GM04503 (cell line): ENCODE measurements at places on chromosomes 5 and 9.

DNA sequence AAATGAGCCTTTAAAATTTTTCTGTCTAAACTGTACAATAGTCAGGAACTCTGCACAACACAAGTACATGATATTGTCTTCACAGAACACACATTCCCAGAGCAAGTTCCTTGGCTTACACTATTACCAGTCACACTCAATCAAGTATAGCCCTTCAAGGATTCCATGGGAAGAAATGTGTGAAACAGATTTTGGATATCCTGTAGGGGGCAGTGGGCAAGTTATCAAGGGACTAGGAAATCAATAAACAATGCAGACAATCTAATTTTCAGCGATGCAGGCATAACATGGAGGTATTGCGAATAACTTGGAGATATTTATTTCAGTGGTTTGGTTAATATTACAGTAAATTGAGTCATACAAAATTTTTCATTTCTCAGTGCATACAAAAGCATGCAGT, 1171.5 kb upstream of the NUDT12 start:
- DNase-seq, result no peak

DNA sequence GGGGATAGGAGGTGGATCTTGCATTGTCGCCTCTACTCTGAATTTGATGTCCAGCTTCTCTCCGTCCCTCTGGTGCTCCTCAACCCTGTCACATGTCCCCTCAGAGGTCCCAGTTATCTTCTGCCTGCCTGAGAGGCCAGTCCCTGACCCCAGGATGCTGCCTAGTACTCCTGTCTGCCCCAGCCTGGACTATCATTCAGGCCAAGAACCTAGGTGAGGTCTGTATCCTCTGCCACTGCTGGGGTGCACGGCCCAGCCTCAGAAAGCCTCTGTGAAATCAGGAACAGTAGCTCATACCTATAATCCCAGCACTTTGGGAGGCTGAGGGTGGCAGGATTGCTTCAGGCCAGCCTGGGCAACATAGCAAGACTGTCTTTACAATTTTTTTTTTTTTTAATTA, 8.6 kb downstream of the SPINK4 start:
- DNase-seq, result no peak

GRCh38 chr5:7876867-7877266, 7.9 kb downstream of the MTRR start:
- peak; percentile 32 for DNase-seq

DNA sequence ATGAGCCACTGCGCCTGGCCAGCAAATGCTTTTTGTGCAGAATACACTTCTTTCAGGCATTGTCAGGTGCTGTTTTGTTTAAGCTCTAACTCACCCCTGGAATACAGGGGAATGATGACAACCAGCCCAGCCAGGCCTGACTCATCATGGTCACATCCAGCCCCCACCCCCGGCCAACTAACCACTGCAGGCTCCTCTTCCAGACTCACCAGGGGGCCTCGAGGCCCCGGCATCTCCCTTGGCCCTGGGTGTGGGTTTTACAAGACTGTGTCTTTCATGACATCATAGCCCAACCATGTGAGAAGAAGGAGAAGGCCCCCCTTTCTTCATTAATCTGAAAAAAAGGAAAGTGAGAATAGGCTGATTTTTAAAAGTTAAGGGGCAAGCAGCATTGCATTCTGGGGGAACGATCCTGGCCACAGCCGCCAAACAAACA, 35.5 kb downstream of the OLFML2A start:
- peak; percentile 64 for DNase-seq

GRCh38 chr5:88808153-88808552, 74.8 kb downstream of the MEF2C start:
- DNase-seq, result no peak

DNA sequence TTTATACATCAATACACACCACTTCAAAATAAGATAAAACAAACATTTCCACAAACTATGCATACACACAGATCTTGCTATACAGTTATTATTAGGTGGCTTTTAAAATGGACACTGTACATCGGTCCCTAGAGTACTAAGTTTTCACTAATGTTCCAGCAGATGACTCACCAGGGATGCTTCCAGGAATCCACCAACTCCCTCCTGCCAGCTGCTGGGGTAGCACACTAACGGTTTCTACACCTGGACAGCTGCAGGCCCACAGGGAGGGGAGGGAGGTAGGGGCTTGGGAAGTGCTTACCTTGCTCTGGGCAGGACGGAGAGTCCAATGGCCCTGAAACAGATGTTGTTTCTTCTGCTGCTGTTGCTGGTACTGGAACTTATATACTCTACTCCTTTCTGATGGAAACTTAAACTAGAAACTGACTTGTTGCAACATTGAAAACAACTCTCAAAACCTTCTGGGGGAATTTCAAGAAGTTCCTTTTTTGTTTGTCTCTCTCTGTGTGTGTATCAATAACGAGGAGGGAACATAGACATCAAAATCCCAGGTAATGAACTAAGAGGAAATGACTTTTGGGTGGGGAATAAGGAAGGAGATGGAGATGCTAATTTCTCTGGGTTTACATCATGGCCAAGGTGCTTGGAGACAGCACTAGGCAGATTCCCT, at the start of gene IL12B:
IL12B (minus strand) TSS at position 357 of the 670 bp plus-strand sequence. CDS start 3,705 bp downstream, outside the sequence.
- no peak for DNase-seq

DNA sequence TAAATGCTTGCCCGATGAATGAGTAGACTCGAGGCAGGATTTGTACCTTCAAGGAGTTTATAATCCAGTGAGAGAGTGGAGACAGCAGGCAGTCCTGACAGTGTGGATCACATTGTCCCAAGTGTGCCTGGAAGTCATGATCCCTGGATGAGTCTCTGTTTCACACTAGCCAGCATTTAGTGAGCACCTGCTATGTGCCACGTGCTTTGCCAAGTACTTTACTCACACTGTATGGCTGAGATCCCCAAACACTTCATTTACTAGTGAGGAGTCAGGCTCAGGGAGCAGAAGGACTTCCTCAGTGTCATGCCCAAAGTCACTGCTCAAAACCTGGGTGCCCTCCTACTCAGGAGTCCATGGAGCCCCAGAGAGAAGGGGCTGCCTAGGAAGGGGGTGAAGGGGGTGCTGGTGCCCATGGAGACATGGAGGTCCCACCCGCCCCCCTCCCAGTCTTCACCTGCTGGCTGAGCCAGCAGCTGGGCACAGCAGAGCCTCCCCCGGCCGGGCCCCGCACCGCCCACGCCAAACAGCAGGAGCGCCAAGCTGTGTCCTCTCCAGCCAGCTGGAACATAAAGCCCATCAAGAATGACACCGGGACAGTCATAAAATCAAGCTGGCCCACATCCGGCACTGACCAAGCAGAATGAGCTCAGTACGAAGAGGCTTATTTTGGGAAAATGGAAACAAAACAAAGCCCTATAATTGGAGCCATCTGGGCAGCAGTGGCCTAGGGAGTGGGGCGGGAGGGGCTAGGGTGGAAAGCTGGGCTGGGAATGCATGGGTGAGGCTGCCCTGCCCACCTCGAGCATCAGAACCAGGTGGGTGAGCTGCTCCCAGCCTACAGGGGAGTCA, 10.6 kb downstream of the LAMC3 start:
- peak; percentile 57 for DNase-seq

DNA sequence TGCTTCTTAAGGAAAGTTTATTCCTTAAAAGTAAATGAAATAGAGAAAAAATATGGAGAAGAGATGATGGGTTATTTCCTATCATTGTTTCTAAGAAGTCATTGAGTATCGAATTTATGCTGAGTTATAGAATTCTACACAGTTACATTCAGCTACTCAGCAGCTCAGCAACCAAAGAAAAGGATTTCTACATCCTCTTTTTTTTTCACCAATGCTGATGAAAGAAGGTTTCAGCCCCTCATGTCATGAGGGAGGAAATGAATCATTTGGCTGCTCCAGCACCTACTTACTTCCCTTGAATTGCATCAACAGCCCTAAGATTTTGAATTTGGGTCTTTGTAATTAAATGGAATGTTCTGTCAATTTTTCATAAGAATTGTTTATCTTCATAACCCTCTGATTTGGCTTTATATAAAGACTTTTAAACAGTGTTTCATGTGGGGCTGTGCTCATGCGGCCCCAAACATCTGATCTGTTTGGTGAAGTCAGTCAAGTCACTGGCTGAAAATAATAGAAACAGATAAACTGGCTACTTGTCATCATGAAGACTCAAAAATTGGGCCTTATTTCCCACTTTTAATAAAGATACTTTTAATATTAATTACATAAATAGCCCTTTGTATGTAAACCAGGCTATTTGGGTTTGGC, 18.5 kb upstream of the SNX2 start:
- no peak for DNase-seq

DNA sequence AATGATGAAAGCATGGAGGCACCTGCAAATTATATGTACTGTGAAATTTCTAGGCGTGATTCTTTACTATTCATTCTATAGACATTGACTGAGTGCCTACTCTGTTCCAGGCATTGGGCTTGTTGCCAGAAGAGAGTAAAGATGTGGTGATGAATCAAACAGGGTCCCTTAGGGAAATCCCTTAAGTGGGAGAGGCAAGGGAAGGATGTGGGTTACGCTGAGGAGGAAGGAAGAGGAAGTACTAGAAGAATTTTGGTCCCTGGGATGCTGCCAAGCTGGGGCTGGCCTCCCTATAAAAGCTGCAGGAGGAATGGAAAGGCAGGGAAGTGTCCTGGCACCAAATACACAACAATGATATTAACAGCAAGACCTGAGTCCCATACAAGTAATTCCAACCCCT, 76.7 kb upstream of the SPOCK1 start:
- no peak for DNase-seq

- no peak for DNase-seq
These were observed 568.2 kb upstream of the CDH18 start for GRCh38 chr5:20556115-20556763.

GRCh38 chr5:115840873-115841272, 492 bp downstream of the ATG12 start:
- DNase-seq, result no peak

DNA sequence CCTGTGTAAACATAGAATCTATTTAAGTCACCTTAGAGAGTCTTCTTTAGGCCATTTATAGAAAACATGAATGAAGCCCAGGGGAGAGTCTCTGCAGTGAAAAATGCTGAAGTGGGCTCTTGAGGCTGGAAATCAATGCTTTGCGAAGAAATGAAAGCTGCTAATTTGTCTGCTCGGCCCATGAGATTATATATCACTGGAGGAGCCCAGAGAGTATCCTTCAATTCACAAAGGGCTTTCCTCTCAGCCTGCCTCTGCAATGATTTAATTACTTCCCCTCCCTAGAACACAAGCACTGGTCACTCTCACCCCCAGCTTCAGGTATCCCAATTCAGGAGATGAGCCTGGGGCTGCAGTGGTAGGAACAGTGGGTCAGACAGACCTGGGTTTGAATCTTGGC, 8.2 kb upstream of the DRD1 start:
- no peak for DNase-seq

GRCh38 chr9:86819552-86819951, 127.8 kb downstream of the GAS1 start:
- no peak for DNase-seq

- DNase-seq, result no peak
These were observed 132.6 kb downstream of the MRPL36 start for GRCh38 chr5:1666812-1667588.

- DNase-seq, result no peak
These were observed 145.7 kb downstream of the NXNL2 start for GRCh38 chr9:88680505-88681160.

DNA sequence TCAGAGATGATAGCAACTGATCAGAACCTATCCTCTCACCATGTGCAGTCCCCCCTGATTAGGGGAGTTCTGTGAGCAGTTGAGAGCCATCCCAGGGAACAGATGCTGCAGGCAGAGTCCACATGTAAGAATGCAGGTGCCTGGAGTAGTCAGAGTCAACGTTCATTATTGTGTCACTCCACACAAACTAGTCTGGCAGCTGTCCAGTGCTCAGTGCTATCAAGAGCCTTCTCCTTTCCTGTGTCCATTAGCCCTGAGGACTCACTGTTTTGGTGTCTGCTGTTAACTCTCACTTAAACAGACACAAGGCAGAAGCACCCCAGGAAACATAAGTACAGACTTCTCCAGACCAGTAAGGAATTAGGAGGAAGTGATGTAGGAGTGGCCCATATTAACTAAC, 2.5 kb downstream of the SH3TC2 start:
- peak; percentile 26 for DNase-seq

DNA sequence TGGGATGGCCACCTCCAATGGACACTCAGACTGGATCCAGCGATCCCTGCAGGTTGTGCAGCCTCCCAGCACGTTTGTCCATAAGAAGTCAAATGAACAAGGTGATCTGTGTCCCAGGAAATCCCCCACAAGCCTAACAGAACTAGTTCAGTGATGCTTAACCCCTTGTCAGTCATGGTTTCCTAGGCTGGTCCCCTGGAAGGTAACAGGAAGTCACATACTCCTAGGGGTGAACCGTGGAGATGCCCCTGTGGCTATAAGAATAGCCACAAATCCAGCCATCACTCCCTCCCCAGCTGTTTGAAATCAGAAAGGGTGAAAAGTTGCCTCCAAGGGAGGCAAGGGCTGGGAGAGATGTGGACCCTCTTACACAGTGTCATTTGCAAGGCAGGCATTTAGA, 22.5 kb downstream of the PAX5 start:
- DNase-seq, result no peak

GRCh38 chr5:41256400-41256799, 43.1 kb upstream of the C6 start:
- no peak for DNase-seq

- DNase-seq, result no peak
These were observed 279.6 kb downstream of the RFX3 start for GRCh38 chr9:3246241-3246640.

DNA sequence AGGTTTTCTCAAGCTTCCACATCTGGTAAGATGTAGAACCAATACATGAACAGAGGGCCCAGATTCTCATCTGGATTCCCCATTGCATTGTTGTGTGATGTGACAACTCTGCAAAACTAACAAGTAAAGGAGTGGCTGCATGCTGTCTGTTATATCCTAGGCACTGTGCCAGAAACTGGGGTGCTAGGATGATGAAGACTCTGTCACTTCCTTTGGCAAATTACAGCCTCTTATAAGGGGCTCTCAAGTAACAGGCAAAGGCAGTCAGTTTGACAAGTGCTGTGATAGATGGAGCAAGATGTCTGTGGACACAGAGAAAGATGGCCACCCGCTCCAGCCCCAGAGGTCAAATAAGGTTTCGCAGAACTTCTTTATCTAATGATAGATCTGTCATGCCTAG, 115.7 kb downstream of the PAPPA start:
- no peak for DNase-seq

- DNase-seq, result no peak
These were observed 5.7 kb downstream of the GFM2 start for GRCh38 chr5:74761241-74761640.

- no peak for DNase-seq
These were observed 251.3 kb upstream of the GRAMD2B start for GRCh38 chr5:126171916-126172315.

DNA sequence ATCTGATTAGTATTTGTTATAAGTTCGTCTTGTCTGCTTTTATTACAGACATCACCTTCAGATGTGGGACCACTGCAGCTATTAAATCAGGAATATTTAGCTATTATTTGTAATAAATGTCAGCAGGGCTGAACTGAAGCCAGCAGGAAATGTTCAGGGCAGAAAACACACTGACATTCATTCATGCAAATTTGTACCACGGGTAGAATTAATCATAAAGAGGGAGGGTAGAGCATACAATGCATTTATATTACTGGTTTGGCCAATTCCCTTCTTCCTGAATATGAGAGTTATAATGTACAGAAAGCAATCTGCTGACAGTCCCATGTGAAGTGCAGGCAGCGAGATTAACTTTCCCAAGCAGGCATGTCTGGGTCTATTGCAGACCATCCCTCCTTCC, 117.3 kb upstream of the NUDT12 start:
- no peak for DNase-seq
